ENCODE measurements at places on chromosomes 5 and 9.

GRCh38 chr5:24767086-24767485 is 122.3 kb upstream of the CDH10 start:
- no peak for DNase-seq

DNA sequence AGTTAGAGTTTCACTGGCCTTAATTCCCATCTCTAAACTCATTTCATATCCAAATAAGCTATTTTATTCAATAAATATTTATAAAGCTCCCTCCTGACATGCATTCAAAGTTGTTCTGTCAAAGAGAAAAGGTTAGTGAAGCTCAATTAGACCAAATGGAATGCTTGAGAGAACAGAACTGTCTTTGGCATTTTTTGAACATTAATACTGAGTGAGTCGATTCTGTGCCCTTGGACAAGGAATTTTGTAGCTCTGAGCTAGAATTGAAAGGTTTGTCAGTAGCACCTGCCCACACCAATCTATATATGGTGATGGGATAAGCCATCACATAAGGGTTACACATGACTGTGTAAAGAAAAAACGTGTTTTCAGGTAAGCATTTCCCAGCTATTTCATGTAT is 631.2 kb upstream of the CCNG1 start:
- no peak for DNase-seq

DNA sequence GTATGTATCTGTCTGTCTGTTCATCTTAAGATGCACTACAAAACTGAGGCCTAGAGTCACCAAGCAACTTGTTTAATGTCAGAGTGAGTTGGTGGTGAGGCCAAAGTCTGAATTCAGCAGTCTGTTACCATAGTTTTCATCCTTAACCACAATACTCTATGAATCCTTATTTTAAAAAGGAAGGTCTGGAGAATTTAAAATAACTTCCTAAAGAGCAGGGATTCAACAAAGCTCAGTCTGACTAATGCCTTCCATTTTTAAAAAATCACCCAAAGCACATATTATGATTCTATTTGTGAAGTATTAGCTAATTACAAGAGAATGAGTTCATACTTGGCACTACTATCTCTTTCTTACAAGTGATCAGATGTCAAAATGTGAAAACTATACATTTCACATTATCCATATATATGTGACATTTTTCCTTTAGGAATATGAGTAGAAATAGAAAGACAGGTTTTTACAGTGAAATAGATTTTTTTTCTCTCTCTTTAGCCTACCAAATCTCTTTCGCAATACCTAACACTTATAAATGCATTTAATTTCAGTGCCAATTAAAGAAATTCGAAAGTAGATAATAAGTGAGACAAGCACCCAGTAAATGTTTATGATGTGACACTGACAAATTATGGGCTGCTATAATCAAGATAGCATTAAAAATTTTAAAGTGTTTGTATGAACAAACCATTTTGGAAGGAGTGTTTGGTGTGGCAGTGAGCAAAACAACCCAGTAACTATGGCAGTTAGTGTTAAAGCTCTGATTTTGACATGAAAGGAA is 102.3 kb upstream of the CDKN2B start:
- DNase-seq, result no peak

DNA sequence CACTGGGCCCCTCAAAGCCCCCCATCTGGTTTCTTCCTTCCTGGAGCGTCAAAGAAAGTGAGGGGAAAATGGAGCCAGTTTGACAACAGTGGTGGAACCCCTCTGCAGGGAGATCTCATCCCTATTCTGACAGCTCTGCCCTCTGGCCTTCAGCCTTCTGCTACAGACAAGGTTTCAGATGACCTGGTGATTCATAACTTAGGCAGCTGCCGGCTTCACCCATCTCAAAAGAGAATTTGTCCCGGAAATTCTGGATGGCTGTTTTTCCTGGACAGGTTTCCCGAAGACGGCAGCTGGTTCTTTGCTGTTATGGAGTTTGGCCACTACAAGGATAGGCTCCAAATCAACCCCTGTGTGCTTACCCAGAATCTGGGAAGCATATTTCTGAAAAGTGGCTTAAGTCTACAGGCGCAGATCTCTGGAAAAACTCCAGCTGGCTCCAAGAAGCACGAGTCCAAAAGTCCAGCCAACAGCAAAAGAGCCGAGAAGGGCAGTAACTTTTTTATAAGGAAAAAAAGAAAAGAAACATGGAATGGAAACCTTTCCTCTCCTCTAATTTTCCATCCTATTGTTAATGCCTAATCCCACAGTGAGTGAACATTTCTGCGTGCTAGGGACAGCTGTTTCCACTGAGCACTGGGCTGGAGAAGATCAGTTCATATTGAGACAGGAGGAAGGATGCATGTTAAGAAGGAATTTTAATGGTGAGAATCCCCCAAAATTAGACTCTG is 54.5 kb downstream of the ZNF366 start:
- DNase-seq, result no peak

DNA sequence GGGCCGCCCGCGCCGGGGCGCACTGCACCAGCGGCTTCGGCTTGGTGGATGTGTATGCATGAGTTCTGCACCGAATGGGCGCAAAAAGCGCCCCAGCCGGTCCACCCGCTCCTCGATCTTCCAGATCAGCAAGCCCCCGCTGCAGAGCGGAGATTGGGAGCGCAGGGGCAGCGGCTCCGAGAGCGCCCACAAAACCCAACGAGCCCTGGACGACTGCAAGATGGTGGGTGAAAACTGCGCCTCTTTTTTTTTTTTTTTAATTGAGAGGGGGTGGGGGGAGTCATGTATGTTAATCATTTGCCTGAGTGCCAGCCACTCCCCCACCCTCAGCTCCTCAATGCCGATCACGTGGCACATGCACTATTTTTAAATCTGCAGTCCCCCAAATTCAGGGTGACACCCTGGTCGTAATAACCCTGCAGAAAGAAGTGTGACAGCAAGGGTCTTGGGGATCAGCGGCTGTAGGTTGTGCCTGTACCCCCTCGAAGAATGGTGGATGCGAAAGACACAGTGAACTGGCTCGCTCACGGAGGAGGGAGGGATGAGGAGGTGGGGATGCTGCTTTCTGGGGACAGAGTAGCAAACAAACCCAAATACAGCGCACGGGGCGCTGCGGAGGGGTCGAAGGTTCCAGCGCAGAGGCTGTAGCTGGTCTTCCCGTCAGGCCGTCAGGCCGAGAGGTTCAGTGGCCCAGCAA is 900 bp downstream of the RGS7BP start:
- no peak for DNase-seq

- DNase-seq, result peak; percentile 45
These were observed 351.2 kb downstream of the RAB3C start for GRCh38 chr5:58933891-58934628.

DNA sequence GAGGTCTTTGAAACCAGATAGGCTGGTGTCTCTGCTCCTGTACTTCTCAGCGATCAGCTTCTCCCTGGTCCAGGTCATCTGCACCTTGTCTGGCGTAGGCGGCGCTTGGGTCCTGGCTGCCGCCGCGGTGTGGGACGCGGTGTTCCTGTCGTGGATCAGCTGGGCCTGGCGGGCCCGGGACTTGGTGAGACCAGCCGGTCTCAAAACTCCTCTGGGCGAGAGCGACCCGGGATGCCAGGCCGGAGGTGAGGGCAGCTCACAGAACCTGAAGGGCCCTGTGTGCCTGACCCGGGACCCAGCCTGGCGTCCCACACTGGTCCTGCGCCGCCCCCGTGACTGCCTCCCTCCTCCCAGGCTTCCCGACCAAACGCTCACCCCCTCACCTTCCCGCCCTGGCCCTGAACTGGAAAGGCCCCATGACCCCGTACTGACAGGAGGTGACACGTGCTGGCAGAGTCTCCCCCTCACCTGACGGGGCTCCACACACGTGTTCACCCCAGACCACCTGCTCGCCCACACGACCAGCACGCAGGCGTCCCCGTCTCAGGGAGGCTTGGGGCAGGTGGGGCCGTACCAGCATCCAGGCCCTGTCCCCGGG is 49.0 kb downstream of the NKD2 start:
- no peak for DNase-seq

DNA sequence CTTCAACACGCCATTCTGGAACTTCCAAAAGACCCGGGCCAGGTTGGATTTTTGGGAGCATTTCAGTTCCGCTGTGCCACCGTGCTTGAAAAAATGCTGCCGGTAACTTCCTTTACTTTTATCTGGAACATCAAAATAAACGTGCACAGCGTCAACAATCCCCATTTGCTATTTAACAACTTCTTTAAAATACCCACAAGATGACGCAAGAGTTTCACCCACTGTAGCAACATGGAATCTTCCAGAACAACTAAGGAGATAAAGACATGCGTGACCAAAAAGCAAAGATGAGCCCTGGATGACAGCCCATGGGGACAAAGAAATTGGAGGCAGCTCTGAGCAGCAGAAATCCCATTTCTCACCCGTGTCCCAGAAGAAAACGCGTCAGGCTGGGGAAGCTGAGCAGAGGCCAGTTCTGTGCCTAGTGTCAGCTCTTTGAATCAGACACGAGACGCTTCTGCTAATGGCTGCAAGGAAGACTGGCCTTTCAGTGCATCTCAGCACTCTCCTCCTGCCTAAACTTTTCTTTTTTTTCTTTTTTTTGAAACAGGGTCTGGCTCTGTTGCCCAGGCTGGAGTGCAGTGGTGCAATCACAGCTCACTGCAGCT is 61.3 kb downstream of the SECISBP2 start:
- no peak for DNase-seq

DNA sequence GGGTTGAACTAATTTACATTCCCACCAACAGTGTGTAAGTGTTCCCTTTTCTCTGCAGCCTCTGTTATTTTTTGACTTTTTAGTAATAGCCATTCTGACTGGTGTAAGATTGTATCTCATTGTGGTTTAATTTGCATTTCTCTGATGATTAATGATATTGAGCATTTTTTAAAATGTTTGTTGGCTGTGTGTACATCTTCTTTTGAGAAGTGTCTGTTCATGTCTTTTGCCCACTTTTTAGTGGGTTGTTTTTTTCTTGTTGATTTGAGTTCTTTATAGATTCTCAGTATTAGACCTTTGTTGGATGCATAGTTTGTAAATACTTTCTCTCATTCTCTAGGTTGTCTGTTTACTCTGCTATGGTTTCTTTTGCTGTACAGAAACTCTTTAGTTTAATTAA is 101.6 kb downstream of the NIPBL start:
- no peak for DNase-seq

DNA sequence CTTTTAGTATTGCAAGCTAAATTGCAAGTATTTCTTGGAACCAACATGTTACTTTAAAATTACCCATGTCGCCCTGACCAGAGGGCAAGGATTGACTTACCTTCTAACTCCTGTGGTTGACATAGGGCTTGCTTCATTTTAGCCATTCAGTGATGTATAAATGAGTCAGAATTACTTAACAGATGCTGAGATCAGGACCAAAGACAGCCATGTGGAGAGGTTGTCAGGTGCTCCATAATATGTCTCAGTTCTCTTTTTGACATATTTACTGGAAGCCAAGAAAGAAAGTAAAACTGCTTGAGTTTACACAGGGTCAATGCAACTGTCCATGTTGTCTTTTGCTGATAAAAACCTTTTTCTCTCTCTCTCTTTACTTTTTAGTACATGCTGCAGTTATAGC is 33.2 kb downstream of the F2RL2 start:
- DNase-seq, result no peak

- no peak for DNase-seq
These were observed 250.4 kb upstream of the CDH12 start for GRCh38 chr5:23103566-23103965.

- DNase-seq, result no peak
These were observed 11.2 kb upstream of the MARCHF3 start for GRCh38 chr5:127041571-127041970.

GRCh38 chr9:127501821-127502343 is 50.6 kb downstream of the LRSAM1 start:
- no peak for DNase-seq

DNA sequence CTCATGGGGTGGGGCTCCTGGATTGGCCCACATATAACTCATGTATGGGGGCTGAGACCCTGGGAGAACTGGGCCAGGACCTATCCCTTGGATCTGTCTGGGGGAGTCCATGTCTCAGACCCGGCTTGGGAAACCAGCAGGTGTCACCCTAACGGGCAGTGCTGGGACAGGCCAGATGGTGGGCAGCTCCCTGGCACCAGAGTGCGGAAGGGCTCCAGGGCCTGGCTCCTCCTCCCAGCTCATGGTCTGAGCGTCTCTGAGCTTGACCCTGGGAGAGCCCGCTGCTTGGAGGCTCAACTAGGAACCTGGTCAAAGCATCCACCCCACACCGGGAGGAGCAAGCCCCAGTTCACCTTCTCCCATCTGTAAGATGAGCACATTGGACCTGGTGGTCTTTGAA is 15.5 kb upstream of the NCS1 start:
- no peak for DNase-seq

DNA sequence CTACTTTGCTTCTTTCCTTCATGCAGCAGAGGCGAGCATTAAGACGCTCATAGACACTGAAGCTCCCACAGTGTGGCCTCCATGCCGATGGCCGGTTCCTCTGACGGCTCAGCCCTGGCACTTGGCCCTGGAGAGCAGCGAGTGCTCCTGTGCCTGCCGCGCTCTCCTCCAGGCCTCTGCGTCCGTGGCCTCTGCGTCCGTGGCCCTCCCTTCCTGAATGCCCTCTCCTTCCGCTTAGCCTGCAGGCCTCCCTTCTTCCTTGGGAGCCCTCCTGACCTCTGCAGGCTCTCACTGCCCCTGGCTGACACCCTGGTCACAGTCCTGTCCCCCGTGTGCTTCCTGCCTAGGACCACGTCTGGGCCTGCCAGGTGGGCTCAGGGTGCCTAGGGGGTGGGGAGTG is 92.8 kb downstream of the ZNF354C start:
- DNase-seq, result no peak

DNA sequence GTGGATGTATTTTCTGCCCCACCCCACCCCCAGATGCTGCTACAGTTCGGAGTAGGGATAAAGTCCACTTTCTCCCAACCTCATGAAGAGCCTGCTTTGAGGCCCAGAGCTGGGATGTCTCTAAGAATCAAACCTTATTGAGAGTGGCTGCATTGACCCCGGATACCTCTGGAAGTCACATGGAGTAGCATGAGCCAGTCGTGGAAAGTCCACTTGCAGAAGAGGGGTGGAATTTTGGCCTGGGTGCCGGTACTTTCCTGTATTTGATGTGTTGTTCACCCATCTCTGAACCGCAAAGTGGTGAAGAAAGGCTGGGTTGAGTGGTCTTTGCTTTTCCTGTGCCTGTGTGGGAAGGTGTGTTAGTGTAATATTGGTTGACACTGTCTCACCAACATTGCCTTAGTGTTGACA is 3.7 kb downstream of the OTULIN start:
- DNase-seq, result no peak

DNA sequence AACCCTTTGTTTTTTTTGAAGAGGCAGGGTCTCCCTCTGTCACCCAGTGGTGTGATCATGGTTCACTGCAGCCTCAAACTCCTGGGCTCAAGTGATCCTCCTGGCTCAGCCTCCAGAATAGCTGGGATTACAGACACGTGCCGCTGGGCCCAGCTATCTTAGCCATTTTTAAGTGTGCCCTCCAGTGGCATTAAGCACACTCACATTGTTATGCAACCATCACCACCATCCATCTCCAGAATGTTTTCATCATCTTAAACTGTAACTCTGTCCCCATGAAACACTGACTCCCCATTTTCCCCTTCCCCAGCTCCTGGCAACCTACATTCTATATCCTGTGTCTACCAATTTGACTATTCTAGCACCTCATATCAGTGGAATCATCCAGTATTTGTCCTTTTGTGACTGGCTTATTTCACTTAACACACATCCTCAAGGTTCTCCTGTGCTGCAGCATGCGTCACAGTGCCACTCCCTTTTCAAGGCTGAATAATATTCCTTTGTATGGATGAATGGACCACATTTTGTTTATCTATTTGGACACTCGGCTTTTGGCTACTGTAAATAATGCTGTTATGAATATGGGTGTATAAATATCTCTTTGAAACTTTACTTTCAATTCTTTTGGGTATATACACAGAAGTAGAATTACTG is 12.5 kb upstream of the RAPGEF1 start:
- DNase-seq, result no peak

All from stimulated activated CD4-positive, alpha-beta T cell treated with anti-CD3 and anti-CD28 coated beads, Interleukin-15, amount 100 ng/mL, for 24 hours (primary cell).